Ascending aorta (tissue), 2 donors: ENCODE measurements at places on chromosomes 12 and 14.

- no peak overlapping the region for H3K27ac ChIP-seq
- no peak for DNase-seq
- H3K36me3 ChIP-seq: no peaks in the 10 kb centered on the region
- no peaks in the 10 kb centered on the region for H3K27me3 ChIP-seq
- H3K4me3 ChIP-seq: no peak overlapping the region
Observed at GRCh38 chr14:54446161-54446693, 5.1 kb upstream of the CNIH1 start.

GRCh38 chr14:42961509-42961908 is 1354.8 kb downstream of the LRFN5 start:
- no peak overlapping the region for H3K4me3 ChIP-seq
- H3K27me3 ChIP-seq: no peaks in the 10 kb centered on the region
- no peak for DNase-seq
- no peaks in the 10 kb centered on the region for H3K4me1 ChIP-seq

GRCh38 chr12:60119327-60119726 is 523.5 kb downstream of the SLC16A7 start:
- no peaks in the 10 kb centered on the region for H3K4me1 ChIP-seq
- no peaks in the 10 kb centered on the region for H3K27me3 ChIP-seq
- H3K27ac ChIP-seq: no peak overlapping the region
- no peaks in the 10 kb centered on the region for H3K36me3 ChIP-seq
- DNase-seq: no peak

- H3K36me3 ChIP-seq: no peaks in the 10 kb centered on the region
- DNase-seq: no peak
- peak overlapping the region; percentile 46 for H3K4me3 ChIP-seq
- H3K27me3 ChIP-seq: peaks cover 51% of the 10 kb centered on the region
Observed at GRCh38 chr14:36658123-36659009, 3.3 kb upstream of the PAX9 start.

- no peak for DNase-seq
- H3K27ac ChIP-seq: no peak overlapping the region
- no peaks in the 10 kb centered on the region for H3K4me1 ChIP-seq
- H3K27me3 ChIP-seq: no peaks in the 10 kb centered on the region
Observed at GRCh38 chr14:91586410-91586809, 76.3 kb upstream of the PPP4R3A start.

DNA sequence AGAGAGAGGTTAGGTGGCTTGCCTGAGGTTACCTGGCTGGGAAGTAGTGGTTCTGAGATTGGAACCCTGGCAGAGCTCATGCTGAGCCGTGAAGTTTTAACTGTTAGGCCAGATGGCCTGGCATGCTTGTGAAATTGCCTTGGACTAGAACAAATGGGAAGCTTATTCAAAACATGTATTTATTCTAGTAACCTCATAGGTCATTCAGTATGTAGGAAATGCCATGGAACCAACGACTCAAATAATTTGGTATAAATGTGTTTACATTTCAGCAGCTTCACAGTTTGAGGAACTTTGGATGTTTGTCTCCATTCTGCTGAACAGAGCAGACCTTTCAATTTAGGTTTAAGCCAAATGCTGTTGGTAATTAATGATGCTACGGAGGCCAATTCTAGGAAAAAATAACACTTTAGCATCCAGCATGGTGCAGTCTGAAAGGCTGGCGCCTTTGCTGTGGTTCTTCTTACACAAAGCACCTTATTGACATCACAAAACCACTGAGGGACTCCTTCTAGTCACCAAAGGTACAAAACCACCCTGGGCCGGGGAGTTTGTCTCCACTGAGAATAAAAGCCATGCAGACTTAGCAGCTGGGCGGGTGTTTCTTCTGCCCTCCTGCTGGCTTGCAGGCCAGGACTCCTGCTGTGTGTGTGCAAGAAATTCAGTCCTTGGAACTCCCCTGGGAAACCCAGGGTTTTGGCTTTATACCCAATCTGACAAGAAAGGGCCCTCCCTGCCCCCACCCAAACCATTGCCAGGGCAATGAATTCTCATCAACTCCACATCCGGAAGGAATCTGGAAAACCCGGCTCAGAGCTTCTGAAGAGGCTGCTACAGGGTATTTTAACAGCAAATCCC is 64.2 kb downstream of the ELK3 start:
- no peaks in the 10 kb centered on the region for H3K27me3 ChIP-seq
- no peak overlapping the region for H3K27ac ChIP-seq
- no peak overlapping the region for H3K4me3 ChIP-seq
- no peaks in the 10 kb centered on the region for H3K36me3 ChIP-seq

- no peaks in the 10 kb centered on the region for H3K27me3 ChIP-seq
- H3K27ac ChIP-seq: no peak overlapping the region
- no peak overlapping the region for H3K4me3 ChIP-seq
- H3K36me3 ChIP-seq: no peaks in the 10 kb centered on the region
Observed at GRCh38 chr14:85590784-85591183, 60.8 kb downstream of the FLRT2 start.

GRCh38 chr12:60684988-60685655 is 1089.3 kb downstream of the SLC16A7 start:
- H3K4me1 ChIP-seq: no peaks in the 10 kb centered on the region
- no peak overlapping the region for H3K4me3 ChIP-seq
- no peak overlapping the region for H3K27ac ChIP-seq
- no peaks in the 10 kb centered on the region for H3K27me3 ChIP-seq
- no peaks in the 10 kb centered on the region for H3K36me3 ChIP-seq
- no peak for DNase-seq

- DNase-seq: no peak
- no peaks in the 10 kb centered on the region for H3K36me3 ChIP-seq
- H3K4me3 ChIP-seq: no peak overlapping the region
- H3K27me3 ChIP-seq: no peaks in the 10 kb centered on the region
- no peak overlapping the region for H3K27ac ChIP-seq
Observed at GRCh38 chr12:129635021-129635685, 268.7 kb downstream of the TMEM132D start.

GRCh38 chr14:37615582-37616289 is 20.3 kb downstream of the TTC6 start:
- no peak overlapping the region for H3K27ac ChIP-seq
- H3K36me3 ChIP-seq: no peaks in the 10 kb centered on the region
- H3K4me3 ChIP-seq: no peak overlapping the region
- DNase-seq: no peak

DNA sequence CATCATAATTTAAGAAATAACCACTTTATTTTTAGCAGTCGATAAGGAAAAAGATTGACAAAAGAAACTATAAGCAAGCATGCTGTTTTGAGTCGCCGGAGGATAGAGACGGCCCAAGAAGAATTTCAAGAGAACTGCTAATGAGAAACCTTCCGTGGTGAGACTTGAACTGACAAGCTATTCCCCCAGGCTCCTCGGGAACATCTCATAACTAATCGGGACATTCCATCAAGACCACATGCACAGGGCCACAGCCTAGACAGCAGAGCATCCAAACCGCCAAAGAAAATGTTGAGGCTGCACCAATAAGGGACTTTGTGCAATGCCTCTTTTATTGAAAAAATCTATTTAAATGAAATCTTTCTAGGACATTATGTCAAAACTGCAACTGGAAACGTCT is 51.0 kb downstream of the YEATS4 start:
- no peak overlapping the region for H3K4me3 ChIP-seq
- no peaks in the 10 kb centered on the region for H3K27me3 ChIP-seq
- peaks cover 12% of the 10 kb centered on the region for H3K4me1 ChIP-seq
- no peaks in the 10 kb centered on the region for H3K36me3 ChIP-seq
- DNase-seq: no peak
- H3K27ac ChIP-seq: no peak overlapping the region

DNA sequence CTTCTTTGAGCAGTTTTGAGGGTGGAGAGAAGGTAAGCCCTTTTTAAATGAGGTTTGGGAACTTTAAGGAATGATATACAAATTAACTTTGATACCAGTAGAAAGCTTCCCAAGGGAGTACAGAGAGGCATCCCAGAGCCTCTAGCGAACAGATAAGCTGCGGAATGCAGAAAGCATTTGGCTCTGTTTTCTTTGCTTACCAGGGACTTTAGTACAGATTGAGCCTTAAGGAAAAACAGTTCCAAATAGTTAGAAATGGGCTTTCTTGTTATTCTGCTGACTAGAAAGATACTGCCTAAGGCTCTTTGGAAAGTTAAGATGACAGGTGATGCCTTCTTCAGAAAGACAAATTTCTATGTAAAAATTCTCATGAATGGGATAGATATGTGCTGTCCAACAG is 261.7 kb upstream of the FOXN3 start:
- DNase-seq: no peak
- H3K4me1 ChIP-seq: no peaks in the 10 kb centered on the region
- no peaks in the 10 kb centered on the region for H3K36me3 ChIP-seq
- H3K27me3 ChIP-seq: no peaks in the 10 kb centered on the region

DNA sequence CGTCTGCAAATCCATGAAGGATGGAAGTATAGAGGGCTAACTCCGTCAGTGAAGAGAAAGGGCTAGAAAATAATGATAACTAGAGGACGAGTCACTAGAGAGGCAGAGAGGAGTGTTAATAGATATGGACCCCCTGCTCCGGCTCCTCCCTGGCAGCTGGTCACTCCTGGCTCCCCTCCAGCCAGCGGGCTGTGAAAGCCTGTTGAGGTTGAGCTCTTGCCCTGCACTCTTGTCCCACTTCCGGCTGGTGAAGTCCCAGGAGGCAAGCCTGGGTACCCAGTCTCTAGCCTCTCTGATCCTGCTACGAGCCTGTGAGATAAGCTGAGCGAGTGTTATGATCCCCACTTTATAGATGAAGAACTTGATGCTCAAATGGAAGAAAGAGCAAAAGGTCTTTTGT is 90.3 kb downstream of the RFX4 start:
- no peaks in the 10 kb centered on the region for H3K4me1 ChIP-seq
- H3K36me3 ChIP-seq: no peaks in the 10 kb centered on the region
- H3K27me3 ChIP-seq: no peaks in the 10 kb centered on the region
- DNase-seq: no peak
- H3K4me3 ChIP-seq: no peak overlapping the region

GRCh38 chr14:37142835-37143401 is 29.5 kb downstream of the SLC25A21 start:
- peaks cover 2% of the 10 kb centered on the region for H3K4me1 ChIP-seq
- no peak for DNase-seq
- no peak overlapping the region for H3K27ac ChIP-seq
- H3K27me3 ChIP-seq: no peaks in the 10 kb centered on the region

DNA sequence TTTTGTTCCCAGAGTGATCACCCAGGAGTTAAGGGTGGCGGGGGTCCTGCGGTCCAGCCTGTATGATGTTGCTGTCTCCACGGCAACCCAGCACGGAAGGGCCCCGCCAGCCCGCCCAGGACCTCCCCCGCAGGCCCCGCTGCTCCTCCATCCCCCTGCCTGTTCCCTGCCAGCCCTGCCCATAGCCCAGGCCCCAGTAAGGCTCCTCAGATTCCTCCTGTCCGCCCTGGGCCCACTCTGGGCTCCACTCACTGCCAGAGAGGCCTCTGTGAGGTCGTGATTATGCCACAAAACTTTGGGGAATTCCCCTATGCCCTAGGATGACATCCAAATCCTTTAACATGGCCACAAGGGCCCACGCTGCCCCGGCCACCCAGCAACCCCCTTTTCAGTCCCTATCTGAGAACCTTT is 20.8 kb downstream of the HSP90AA1 start:
- H3K4me3 ChIP-seq: no peak overlapping the region
- H3K27ac ChIP-seq: no peak overlapping the region
- DNase-seq: no peak
- H3K4me1 ChIP-seq: peaks cover 5% of the 10 kb centered on the region
- H3K27me3 ChIP-seq: no peaks in the 10 kb centered on the region

DNA sequence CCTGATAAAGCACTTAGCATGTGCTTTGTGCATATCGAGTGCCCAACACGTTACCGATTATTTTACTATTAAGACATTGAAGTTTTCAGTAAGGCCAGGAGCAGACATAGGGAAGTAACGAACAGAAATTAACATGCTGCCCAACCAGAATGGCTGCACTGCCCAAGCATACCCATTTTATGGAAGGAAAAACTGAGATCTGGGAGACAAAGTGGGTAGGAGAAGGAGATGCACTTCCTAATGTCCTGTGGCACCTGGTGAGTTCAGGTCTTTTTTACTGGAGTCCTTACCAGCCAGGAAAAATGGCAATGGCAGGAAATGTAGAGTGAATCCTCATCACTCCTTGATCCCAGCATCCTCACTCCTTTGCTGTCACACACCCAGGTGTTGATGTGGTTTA is 768.5 kb downstream of the MED13L start:
- H3K27me3 ChIP-seq: no peaks in the 10 kb centered on the region
- no peaks in the 10 kb centered on the region for H3K36me3 ChIP-seq
- H3K4me3 ChIP-seq: no peak overlapping the region
- H3K4me1 ChIP-seq: no peaks in the 10 kb centered on the region
- DNase-seq: no peak

DNA sequence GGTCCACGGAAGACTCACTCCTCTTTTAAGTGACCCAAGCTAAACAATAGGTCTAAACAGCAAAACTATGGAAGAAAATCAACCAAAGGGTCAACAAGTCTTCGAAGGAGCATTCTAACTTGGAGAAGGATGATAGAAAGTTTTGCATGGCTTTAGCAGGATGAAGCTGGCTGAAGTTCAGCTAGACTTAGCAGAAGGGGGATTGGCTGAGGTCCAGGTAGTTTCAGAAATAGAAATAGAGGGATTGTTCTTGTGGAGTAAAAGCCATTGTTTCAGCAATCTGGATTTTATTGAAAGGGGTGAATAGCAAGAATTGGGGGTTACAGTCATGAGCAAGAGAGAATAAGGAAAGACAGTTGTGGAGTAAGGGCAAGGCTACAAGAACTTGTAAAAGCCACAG is 84.7 kb upstream of the TSPAN8 start:
- no peaks in the 10 kb centered on the region for H3K27me3 ChIP-seq
- DNase-seq: no peak
- H3K27ac ChIP-seq: peak overlapping the region; percentile 67
- H3K4me3 ChIP-seq: no peak overlapping the region

DNA sequence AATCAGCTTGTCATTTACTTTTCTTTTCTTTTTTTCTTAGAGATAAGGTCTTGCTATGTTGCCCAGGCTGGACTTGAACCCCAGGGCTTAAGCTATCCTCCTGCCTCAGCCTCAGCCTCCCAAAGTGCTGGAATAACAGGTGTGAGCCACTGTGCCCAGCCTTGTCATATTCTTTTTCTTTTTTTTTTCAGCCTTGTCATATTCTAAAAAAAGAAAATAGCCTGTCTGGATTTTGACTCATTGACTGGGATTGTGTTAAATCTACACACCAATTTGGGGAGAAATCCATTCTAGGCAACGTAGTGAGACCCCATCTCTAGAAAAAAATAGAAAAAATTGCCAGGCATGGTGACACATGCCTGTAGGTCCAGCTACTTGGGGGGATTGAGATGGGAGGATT is 24.1 kb downstream of the ATP5MC2 start:
- peak overlapping the region; percentile 66 for H3K27ac ChIP-seq
- H3K27me3 ChIP-seq: no peaks in the 10 kb centered on the region
- H3K36me3 ChIP-seq: no peaks in the 10 kb centered on the region
- no peaks in the 10 kb centered on the region for H3K4me1 ChIP-seq
- no peak overlapping the region for H3K4me3 ChIP-seq
- DNase-seq: no peak

- H3K4me1 ChIP-seq: no peaks in the 10 kb centered on the region
- H3K27me3 ChIP-seq: no peaks in the 10 kb centered on the region
- H3K27ac ChIP-seq: no peak overlapping the region
- no peak overlapping the region for H3K4me3 ChIP-seq
Observed at GRCh38 chr12:75641031-75641780, 129.8 kb upstream of the KRR1 start.

DNA sequence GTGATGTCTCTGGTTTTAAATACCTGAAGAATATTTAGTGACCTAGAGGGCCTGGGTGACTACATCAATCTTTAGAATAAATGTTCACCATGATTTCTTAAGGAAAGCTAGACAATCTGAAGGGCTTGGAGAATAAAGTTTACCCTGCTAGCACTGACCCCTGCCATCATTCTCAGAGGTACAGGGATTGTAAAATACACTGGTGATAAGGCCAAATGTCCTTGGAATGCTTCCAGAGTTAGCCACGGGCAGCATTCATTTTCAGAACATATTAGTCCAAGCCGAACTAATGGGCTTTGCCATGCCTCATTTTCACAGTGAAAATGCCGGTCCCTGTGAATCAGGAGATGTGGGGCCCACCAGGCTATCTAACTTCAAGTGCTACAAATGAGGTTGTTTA is 1381.7 kb upstream of the SEL1L start:
- no peaks in the 10 kb centered on the region for H3K27me3 ChIP-seq
- no peaks in the 10 kb centered on the region for H3K36me3 ChIP-seq
- no peak overlapping the region for H3K4me3 ChIP-seq
